GM03348 (cell line): ENCODE measurements at places on chromosomes 7 and 10.
A peak's percentile ranks its signal among the peaks of the same experiment; 100 is the strongest.

GRCh38 chr7:98000356-98000755 is 10.4 kb upstream of the OCM2 start:
- no peak for DNase-seq

DNA sequence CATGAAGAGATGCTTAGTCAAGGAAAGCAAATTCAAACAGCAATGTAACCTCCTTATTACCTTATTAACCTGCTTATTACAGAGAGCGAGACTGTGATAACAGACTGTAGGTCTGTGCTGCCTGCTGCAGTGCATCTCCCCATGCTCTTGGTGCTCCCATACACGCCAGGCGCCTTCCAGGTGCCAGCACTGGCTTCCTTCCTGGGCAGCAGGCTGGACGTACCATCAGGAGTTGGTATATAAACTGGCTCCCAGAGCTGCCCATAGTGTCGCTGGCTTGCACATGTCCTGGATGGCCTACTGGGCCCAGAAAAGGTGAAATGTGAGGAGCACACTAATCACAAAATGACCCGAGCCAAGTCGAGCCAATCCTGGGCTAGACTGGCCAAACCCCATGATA is 13.5 kb downstream of the ATP6V0E2 start:
- no peak for DNase-seq

DNA sequence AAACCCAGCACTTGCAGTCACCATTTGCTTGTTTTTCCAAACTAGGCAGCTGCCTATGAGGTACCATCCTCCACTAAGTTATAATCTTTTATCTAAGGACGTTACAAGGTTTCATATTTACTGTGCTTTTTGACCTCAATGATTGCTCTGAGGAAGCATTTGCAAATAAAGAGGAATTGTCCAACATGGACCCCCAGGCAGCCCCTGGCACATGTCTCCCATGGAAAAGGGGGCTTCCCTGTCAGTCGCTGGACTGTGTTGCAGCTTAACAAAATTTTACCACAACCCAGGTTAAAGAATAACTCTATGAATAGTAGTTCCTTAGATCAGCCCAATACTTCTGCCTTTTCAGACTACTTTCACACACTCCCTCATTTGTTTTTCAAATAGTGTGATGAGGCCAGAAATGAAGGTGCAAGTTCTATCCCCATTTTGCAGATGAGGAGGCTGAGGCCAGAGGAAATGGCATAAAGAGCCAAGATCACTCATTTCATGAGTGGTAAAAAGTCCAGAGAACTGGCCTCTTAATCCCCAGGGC is 52.8 kb upstream of the ZPBP start:
- no peak for DNase-seq

DNA sequence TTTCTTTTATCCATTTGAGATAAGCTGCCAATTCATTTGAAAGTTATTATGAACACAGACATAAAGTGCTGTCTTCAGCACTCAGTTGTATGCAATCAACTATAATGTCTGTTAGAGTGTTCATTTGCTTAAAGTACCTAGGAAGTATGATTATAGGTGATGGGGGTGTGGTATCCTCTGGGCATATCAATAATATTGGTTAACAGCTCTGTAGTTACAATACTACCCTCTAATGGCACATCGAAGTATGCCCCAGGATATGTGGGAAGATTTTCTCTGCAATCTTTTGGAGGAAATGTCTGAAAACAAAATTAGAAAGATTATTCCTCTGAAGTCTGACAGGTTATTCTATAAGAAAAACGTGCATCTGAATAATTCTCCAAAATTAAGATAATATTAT is 429.7 kb downstream of the ARL4A start:
- peak; percentile 41 for DNase-seq

DNA sequence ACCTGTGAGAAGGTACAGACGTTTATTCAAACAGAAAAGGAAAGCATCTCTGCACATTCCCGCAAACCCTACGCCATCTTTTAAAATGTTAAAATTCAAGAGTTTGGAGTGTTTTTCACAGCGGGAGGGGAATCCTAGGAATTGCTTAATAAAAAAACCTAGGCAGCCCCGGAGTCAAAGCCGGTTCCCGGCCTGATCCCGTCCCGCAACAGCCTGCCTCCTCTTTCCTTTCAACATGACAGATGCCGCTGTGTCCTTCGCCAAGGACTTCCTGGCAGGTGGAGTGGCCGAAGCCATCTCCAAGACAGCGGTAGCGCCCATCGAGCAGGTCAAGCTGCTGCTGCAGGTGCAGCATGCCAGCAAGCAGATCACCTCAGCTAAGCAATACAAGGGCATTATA is 123.0 kb upstream of the VSTM2A start:
- no peak for DNase-seq

GRCh38 chr7:129851809-129852208 is 101.0 kb downstream of the UBE2H start:
- no peak for DNase-seq

GRCh38 chr10:65294329-65294728 is 1631.5 kb upstream of the LRRTM3 start:
- DNase-seq: no peak

DNA sequence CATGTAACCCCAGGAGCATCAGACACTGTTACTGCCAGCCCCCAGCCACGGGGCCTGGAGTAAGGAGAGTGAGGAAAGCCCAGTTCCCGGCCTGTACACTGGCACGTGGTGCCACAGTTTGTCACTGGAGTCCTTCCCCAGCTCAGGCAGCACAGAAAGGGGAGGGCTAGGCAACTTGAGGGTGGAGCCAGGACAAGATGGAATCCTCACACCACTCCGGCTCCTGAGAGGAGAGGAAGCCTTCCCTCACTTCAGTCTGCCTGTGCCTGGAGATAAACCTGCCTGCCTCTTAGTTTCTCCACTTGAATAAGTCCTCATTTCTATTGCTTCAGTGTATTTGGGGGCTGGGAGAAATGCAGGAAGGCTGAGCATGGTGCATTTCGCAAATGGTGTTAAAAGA is 176.0 kb downstream of the KIAA1217 start:
- no peak for DNase-seq

- DNase-seq: no peak
These were observed 13.6 kb upstream of the COL17A1 start for GRCh38 chr10:104099269-104099668.

DNA sequence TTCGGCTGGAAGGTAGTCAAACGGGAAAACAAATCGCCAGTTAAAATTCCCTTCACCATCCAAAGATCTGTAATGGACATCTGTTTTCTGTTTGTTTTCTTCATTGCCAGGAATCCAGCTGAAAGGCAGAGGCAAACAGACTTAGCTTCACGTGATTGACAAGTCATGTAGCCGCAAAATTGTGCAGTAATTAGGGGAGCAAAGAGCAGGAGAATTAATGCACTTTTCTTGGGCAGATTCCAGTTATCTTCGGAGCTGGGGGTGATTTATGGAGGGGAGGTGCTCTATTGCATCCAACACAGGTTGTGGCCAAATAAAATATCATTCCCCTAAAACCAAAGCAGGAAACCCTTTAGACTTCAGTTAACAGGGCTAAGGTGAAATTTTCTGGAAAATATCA is 162.2 kb downstream of the MYOF start:
- peak; percentile 46 for DNase-seq

- DNase-seq: no peak
These were observed 29.3 kb upstream of the DMBT1 start for GRCh38 chr10:122531261-122531660.
